ENCODE measurements at places on chromosomes 1 and 21.

DNA sequence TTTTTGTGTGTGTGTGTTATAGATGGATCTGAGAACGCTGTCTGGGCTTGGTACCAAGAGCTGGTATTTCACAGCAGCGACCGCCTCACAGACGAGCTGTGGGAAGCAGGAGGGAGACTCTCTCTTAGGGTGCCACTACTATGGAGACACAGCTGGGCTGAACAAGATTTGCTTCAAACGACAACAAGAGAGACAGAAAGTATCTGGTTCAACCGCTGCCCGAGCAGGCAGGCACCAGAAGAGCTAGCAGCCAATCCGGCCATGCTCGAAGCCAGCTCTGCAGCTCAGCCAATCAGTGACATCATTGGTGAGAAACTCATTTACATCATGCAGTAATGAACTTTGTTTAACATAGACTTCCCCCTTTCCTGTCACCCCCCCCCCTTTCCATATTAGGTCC is 341.3 kb downstream of the USP25 start:
- no peak for DNase-seq

- DNase-seq = peak; percentile 57
Measured at GRCh38 chr1:224183591-224184312, 712 bp downstream of the DEGS1 start.

DNA sequence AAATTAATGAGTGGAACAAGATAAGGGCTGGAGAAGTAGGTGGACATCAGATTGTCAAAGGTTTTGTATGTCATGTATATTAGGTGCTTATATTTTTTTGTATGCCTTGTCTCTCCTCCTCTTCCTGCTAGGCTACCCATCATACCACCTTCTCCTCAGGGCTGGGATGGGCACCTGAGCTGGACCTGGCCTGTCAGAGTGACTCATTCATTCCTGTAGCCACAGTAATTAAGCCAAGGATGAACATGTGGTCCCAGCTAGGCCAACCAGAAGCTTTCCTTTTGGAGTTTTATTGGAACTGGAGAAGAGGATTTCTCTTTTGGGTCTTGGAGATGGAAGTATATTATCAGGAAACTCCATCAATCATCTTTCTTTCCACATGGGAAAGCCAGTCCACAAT is 21.2 kb downstream of the PTGS2 start:
- no peak for DNase-seq

DNA sequence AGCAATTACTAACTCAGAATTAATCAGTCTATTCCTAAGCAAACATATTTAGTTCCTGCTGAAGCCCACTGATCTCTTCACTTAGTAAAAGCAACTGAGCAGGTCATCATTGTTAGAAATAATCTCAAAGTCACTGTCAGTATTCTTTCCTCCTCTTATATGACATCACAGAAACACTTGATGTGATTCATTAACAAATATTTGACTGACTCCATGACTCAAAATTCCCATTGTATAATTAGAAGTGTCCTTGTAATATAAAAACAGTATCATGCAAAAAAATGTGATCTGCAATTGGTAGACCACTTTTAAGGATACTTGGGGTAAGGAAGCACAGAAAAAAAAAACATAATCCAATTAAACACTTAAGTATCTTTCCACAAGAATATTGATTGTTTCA is 194.4 kb downstream of the DPYD start:
- no peak for DNase-seq

DNA sequence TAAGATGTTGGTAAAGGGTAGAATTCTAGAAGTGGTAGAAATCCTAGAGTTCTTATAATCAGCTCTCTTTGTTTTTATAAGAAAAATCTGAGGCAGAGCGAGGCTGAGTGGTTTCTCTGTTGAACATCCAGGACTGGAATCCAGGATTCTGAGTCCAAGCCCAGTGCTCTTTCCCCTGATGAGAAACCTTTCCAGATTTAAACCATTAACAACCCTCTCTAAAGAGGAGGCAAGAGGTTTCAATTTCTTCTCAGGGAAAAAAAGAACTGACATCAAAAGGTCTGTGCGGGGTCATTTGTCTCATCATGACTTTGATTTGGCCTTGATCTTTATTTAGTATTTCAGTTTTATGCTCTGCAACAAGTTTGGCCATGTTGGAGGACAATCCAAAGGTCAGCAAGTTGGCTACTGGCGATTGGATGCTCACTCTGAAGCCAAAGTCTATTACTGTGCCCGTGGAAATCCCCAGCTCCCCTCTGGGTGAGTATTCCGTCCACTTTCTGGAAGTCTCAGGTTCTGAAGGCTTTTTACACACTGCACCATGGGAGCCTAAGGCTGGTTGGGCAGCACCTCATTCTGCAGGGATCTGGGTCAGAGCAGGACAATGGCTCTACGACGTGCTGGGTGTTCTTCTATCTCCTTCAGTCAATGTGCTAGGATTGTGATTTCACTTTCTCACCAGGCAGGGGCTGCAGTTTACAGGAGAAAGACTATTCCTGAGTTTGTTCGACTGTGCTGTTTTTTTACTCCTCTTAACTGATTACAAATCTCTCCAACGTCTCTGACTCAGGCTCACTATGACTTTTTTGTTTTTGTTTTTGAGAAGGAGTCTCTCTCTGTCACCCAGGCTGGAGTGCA is 18.9 kb upstream of the CCT8 start:
- no peak for DNase-seq

GRCh38 chr1:89781494-89782126 is 39.2 kb upstream of the LRRC8D start:
- no peak for DNase-seq

Data from hematopoietic multipotent progenitor cell treated with erythropoietin and hydrocortisone succinate and interleukin-3 and kit ligand, for 15 days (in vitro differentiated cells).